NCI-H226 (cell line): ENCODE measurements at places on chromosomes 1 and 21.

DNA sequence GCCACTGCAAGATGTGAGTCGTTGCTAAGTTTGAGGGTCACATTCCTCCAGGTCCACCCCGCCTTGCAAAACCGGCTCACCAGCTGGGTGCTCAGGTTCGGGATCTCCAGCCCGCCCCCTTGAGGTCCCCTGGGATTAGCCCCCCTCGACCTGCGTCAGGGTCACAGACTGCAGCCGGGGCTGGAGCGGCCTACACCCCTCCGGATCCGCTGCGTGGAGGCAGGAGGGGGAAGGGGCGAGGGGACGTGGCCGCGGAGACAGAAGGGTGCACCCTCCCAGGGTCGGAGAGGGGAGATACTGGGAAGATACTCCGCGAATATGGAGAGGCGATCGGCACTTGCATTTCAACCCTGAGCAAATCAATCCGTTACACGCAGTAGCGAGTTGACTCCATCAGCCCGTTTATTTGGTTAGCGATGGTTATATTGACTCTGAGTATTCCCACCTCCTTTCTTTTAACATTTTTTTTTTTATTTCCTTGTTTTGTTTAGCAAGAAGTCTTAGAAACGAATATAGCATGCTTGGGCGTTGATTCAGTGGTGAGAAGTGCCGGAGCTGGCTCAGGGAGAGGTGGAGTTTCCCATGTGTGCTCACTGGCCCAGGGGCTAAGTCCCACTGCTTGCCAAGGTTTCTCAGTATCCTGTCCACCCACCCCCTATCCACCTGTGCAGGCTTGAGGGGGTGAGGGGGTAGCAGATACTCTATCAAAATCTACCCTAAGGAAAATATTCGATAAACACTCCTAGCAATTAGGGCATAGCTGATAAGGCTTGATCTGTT, 997 bp downstream of the IFNAR2 start:
- peak; percentile 40 for DNase-seq

GRCh38 chr1:243946946-243947345, 96.9 kb upstream of the AKT3 start:
- DNase-seq: no peak

GRCh38 chr1:3170561-3171453, 101.8 kb downstream of the PRDM16 start:
- no peak for DNase-seq

DNA sequence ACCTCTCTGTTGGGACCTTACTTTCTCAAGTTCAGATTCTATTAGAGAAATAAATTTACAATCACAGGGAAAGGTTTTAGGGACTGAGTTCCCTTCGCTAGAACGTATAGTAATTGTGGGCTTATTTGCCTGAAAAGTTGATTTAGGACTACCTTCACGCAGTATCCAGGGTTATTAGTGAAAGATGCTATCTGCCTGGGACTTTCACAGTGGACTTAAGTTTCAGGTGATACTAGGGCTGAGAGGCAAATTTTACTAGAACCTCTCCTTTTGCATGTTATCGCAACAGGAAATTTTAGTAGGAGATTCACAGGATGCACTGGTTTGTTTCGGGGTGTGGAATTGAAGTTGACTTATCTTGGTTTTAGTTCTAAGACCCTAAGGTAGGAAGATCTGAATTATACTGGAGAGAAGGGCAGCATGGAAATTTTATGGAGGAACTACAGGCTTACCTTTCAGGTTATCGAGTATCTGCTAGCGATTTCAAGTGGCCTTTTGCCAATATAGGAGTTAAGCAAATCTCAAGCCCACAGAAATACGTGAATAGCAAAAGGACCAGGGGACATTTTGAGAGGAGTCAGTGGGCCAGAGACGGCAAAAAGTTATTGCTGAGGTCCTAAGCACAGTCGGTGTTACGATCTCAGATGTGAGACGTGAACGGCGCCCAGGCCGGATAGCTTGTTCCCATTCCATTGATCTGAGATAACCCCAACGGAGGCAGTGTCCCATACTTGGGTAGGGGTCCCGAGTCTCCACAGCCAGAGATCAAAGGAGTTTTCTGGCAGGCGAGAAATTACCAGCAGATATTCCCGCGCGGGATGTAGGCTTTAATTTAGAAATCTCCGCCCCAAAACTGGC, 723 bp upstream of the GNAI3 start:
- no peak for DNase-seq

- peak; percentile 27 for DNase-seq
These were observed 75.1 kb upstream of the SIPA1L2 start for GRCh38 chr1:232704694-232705680.

DNA sequence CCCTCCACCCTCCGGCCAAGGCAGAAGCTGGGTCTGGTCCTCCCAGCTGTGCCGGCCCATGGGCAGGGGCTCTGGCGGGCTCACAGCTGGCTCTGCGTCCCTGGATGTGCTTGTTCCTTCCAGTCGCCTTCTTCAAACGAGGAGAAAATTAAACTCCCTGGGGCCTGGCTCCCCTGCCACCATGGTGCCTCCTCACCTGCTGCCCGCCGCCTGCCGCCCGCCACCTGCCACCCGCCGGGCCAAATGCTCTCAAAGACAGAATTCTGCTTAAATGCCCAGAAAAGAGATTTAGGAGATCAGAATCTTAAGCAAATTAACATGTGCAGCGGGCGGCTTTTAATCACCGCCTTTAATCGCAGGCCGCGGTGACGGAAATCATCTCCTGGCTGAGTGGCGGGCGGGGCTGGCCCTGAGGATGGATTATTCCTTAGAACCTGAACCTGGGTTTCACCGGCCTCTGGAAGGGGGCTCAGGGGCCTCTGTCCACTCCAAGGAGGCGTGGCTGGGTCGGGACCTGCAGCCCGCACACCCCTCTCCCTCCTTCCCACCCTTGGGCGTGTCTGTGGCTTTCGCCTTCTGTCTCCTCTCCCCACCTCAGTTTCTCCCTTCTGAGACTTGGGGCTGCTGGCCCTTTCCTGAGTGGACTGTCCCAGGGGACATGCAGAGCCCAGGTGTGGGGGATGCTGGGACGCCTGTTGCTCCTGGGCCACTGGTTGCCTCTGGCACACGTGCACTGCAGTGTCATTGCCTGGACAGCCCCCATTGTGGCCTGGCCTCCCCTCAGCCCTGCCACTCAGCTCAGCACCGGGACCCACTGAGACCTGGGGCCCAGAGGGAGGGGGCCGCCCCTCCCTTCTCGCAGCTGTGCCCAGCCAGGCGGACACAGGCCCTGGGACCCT, 10.5 kb upstream of the PLCH2 start:
- DNase-seq: no peak

GRCh38 chr1:160819186-160819585, 23.2 kb downstream of the LY9 start:
- no peak for DNase-seq

DNA sequence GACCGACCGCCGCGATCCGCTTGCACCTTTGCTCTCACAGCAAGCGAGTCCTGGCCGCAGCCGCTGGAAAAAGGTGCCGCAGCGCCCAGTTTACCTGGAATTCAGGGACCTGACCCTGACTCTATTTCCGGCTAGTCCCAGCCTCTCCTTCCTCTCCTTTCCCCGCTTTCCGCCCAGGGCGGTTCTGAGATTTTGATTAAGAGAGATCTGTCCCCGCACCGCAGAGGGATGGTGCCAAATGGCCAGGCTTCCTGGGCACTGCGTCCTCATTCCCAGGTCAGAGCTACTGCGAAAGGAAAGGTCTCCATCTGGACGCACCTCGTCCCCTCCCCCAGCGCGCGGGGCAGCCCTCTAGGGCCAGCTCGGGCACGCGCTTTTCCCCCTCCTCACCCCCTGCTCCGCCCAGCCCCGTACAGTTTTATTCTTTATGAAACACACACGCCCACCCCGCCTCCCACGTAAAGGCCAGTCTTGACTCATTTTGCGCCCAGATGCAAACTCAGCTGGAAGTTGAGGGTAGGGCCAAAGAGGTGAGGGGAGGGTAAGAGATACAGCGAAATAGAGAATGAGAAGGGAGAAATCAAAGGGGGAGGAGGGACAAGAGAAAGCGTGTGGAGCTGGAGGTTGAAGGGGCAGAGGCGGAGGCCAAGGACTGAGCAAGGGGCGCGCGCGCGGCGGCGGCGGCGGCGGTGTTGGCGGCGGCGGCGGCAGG, 411.8 kb upstream of the ESRRG start:
- no peak for DNase-seq

DNA sequence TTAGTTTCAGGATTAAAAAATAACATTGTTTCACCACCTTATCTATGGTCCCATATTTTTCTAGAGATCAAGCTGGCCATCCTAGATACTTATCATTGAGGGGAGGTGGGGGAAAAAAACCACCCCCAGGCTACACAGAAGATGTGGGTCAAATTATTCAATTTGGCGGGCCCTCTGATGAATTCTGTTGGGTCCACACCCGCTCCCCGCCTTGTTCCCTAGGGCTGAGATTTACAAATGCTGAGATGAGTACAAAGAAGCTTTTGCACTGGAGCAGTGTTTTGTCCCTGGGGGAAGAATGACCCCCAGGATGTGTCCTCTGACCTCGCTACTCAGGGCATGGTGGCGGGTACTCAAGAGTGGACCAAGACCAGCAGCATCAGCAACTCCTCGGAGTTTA, 246.9 kb upstream of the TMEM51 start:
- DNase-seq: no peak

DNA sequence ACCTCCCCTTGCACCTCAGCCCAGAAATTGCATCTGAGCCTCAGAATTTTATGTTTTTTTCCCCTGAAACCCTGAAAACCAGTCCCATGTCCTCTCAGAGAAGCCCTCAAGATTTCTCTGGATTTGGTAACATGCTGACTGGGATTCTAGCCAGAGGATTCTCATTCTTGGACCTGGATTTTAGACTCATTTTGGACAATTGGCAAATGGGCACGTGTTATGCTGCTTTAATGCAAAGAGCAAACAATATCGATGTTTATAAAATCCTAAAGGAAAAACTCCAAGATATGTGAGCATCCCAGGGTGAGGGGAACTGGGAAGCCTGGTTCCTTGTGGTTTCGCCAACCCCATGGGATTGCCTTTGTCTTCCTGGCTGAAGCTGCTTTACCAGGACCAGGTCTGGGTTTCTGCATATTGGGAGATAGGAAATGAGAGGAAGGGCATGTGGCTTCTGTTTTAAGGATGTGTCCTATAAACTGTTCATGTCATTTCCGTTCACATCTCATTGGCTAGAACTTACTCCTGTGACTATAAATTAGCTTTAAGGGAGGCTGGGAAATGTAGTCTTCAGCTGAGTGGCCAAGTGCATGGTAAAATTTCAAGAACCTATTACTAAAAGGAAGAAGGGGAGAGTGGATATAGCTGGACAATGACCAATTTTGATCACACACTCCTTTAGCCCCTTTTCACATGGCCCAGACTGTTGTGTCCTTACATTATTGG, 27.2 kb upstream of the BCL10 start:
- DNase-seq: no peak

GRCh38 chr21:37199057-37199924, 67.8 kb downstream of the VPS26C start:
- DNase-seq: no peak

GRCh38 chr1:214698559-214698958, 95.6 kb downstream of the CENPF start:
- DNase-seq: no peak

DNA sequence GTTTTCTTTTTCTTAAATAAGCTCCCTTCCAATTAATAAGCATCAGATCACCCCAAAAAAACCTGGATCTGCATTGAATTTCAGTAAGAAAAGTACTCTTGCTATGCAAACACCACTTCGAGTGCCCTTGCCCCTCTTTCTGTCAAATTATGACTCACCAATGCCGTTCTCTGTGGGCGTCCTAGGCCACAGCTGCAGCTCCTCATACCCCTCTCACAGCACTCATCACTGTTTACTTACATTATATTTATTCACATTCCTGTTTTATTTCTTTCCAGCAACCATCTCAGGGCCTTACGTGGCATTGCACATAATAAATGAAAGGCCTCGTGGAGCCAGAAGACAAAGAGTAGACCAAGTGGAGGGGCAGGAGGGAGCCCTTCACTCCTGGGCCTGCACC, 99.1 kb upstream of the CTTNBP2NL start:
- no peak for DNase-seq

DNA sequence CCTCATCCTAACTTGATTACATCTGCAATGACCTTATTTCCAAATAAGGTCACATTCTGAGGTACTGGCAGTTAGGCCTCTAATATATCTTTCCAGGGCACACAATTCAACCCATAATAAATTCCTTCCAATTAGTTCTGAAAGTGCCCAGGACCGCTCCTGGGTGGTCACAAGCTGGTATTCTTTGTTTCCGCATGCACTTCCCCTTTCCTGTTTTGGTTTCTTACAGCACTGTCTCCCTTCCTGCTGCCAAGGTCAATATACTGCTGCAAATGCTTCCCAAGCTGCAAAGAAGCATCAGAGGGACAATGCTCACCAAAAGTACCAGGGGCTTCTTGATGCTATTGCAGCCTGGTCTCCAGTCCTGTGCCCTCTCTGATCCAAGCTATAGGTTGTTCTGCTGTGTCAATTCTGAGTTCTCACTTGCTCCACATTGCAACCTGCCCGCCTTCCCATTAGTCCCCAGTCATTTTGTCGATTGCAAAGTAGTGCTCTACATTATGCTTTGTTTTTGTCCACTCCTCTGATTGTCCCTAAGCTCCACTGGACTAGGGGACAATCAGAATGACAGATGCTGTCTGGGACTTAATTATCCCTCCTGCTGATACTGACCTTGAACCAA, 13.9 kb upstream of the XPR1 start:
- no peak for DNase-seq

DNA sequence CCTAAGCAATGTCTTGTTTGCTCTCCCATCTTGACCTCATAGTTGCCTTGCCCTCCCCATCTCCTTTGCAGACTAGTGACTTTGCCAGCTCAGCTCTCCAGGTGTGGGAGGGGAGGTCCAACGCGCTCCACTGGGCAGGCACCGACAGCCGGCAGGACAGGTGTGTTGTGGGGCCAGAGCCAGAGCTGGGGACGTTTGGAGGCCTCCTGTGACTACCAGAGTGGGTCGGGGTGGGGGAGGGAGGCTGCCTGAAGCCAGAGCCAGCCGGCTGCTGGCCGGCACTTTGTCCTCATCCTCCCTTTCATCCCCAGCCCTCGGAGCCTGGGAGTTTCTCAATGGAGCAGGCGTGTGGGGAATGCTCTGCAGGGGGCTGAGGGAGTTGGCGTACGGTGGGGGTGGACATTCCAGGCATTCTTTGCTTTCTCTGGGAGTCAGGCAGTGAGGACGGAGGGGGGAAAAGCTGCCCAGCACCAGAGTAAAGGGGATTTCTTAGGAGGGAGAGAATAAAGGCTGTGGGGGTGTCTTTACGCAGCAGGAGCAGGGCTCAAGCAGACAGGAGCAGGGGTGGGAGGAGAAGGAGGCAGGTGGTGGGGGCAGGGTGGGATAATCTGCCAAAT, 20.2 kb downstream of the NUAK2 start:
- DNase-seq: peak; percentile 98
